ENCODE measurements at places on chromosomes 5 and 9.

DNA sequence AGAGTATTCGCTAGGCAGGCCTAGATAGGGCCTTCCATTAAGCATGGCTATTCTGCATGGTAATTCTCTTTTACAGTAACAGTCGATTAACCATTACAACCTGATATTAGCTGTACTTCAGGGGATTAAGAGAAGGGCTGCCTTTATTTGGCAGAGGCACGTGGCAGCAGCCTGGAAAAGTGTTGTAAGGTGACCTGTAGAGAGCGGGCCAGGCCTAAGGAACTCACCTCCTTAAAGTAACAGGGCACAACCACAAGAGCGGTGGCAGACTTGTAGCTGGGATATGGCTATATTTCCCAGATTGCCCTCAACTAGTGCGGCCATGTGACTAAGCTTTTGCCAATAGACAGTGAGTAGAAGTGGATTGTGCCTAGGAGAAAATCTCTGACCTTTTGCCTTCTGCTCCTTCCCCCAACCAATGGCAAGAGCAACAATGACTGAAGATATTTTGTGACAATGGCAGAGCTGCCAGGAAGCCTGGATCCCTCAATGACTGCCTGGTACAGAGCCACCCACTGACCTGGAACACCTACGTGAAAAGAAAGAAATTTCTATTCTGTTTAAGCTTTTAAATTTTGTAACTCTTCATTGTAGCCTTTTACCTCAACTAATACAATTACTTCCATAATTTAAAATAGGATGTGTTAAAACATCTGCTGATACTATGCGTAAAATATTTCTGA, 18.9 kb upstream of the ANKRD34B start:
- no peak for DNase-seq

DNA sequence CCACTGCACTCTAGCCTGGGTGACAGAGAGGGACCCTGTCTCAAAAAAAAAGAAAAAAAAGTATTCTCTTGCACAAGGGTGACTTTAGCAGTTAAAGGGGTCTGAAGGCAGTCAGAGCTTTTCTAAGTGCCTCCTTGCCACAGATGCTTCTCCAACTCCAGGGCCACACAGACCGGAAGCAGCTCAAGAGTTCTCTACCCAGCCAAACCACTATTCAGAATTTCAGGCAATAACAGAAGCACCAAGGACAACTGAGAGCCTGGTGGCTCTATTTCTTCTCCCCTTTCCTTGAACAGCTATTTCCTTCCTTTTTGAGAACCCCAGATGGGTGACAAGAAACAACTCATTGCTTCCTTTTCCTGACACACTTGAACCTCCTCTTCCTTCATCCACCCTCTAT, 2.2 kb downstream of the FAM219A start:
- no peak for DNase-seq

DNA sequence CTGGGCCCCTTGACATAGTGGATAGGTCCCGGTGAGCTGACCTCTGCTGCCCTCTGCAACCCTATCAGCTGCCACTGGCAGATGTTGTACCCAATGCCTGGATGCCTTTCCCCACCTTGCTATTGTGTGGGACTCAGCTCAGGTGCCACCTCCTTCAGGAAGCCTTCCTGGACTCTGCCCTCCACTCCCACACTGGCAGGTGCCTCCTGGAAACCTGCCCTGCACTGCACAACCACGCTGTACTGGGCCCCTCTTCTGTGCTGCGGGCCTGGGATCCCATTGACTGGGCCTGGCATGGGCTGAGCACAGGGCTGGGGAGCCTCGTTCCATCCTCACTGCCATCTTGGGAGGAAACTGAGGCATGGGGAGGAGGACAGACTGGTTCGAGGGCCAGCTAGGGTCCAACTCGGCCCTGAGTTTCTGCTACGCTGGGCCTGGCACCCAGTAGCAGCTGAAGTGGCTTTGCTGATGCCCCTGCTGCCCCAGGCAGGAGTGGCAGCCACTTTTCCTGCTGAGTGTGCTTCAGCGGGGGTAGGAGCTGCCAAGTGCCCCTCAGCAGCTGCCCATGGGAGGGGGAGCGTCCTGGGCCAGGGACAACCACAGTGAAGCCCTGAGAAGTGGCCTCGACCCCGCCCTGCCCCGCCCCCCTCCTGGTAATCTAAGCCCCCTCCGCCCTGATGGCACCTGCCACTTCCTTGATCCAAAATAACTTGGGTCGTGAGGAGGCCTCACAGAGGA, 1.3 kb downstream of the AK1 start:
- no peak for DNase-seq

DNA sequence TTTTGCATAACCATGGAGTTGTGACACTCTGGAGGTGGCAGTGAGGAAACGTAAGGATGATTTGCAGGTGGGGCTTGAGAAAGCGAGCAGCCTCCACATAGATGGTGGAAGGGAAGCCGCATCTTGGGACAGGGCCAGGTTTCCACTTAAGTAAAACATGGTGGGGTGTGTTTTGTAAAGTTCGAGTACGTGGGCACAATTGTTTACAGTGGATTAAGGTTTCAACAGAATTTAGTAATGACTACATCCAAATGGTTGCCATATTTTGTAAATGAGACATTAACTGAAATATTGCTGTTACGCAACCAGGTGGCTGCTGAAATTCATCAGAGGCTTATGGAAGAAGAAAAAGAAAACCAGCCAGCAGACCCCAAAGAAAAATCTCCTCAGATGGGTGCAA, 85.4 kb upstream of the IL7R start:
- DNase-seq = no peak

DNA sequence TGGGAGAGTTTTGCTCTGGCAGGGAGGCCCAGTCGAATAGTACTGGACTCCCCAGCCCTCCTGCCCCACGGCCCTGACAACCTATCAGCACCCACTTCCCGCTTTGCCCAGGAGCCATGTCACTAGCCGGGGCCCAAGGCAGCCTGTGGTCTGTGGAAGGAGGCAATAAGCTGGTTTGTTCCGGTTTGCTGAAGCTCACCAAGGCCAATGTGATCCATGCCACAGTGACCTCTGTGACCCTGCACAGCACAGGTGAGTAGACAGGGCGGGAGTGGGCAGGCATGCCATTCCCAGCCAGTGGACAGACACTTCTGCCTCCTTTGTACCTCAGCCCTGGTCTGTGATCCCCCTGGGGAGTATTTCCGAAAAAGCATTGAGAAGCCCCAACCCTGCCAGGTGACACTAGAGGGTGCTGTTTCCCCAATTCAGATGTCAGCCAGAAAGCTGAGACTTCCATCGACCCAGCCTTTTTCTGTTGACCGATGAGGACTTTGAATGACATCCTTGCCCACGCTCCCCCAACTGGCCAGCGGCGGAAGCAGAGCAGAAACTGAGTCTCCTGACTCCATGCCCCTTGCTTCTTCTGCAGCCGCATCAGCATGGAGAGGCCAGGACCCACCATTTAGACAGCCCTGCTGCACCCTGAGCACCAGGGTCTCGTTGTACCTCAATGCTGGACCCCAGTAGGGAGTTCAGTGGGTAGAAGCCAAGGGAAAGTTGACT, 9.6 kb downstream of the PCYOX1L start:
- DNase-seq = peak; percentile 7

GRCh38 chr9:14398473-14398872, 84.5 kb upstream of the NFIB start:
- DNase-seq = no peak

DNA sequence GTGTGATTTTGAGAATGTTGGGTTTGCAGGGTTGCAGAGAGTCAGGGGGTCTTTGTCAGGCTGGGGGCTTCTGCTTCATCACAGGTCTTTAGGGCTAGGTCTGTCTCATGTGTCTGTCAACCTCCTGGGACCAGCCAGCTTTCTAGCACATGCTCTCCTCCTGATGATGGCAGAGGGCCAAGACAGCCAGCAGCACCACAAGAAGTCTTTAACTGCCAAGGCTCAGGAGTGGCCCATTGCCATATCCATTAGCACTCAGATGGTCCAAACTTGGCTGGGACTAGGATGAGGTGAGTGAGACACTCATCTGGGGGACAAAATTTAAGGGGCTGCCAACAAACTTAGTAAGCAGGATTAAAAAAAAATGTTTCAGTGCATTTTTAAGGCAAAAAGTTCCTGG, 384.2 kb upstream of the CDH10 start:
- DNase-seq = no peak

GRCh38 chr5:32461441-32462120, 17.0 kb upstream of the ZFR start:
- no peak for DNase-seq

- no peak for DNase-seq
Observed at GRCh38 chr5:179191506-179192184, 131.5 kb downstream of the ZNF354C start.

DNA sequence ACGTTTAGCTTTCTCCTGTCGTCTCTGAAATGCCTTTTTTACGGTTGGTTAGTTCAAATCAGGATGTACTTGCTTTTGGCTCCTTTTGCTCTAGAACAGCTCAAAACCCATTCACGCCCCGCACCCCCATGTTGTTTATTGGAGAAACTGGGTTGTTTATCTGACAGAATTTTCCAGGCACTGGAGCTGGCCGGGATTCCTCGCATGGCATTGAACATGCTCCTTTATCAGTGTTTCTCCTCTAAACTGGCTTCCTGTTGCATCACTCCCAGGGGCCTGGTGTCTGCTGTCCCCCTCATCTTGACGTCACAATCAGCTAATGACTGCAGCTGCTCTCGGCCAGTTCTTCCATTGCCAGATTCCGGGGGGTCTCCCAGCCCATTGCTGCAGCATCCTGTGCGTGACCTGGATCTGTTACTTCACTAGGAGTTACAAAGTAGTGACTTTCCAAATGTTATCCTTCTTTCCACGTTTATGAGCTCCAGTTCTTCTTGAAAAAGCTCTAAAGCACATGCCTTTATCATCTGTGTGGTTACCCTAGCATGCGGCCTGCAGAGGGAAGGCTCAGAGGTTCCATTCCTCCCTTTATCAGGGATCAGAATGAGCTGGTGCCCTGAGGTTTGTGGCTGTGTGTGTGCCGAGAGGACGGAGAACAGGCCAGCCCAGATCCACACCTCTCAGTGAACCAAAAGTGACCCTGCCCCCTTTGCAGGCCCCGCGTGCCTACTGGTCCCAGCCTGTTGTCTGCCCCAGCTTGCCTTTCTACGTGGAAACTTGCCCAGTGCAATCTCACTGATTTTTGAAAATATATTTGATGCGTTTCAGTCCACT, 27.5 kb downstream of the FAM163B start:
- no peak for DNase-seq

DNA sequence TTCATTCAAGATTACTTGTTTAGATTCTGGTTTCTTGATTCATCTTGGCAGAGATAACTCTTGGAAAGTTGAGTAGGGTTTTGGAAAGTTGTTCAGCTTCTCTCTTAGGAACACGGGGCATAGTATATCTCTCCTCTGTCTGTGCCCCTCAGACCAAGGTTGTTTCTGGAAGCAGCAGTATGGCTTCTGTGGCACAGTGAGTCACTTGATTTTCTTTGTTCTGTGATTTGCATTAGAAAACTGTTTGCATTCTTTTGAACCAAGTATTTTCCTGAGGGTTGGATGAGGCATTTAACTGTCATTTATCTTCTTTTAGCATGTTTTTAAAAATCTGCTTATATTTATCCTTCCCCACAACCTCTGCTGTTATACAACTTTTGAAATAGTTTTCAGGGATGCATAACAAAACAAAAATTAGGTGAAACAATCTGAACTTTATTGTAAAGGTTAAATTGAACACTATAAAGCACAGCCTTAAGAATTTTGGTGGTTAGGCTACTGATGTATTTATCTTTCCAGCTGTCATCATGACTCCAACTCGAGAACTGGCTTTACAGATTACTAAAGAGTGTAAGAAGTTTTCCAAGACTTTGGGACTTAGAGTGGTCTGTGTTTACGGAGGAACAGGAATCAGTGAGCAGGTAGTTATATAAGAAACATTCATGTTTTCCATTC, 26.5 kb downstream of the DDX46 start:
- DNase-seq = no peak

GRCh38 chr5:96141749-96142148, 180.1 kb upstream of the ELL2 start:
- DNase-seq = no peak

- DNase-seq = no peak
Observed at GRCh38 chr5:142095035-142095434, 13.5 kb upstream of the NDFIP1 start.

- no peak for DNase-seq
Observed at GRCh38 chr5:83077662-83078261, 415 bp downstream of the XRCC4 start.

- no peak for DNase-seq
Observed at GRCh38 chr5:13606051-13606450, 338.4 kb downstream of the DNAH5 start.

DNA sequence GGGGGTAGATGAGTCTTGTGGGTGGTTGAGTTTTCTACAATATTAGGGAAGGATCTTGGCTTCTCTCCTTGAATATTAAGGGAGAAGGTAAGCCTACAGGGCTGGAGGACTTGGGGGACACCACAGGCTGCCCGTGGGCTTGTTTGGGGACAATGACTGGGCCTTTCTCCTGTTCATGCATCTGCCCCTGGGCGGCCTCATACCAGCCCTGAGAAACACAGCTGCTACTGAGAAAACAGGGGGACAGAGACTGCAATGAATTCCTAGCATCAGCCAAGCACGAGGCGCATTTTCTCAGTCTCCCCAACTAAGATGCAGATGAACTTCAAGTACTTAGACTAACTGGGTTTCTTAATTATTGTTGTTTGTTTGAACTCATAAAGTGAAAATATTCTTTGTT, 24.6 kb downstream of the C5orf58 start:
- no peak for DNase-seq

DNA sequence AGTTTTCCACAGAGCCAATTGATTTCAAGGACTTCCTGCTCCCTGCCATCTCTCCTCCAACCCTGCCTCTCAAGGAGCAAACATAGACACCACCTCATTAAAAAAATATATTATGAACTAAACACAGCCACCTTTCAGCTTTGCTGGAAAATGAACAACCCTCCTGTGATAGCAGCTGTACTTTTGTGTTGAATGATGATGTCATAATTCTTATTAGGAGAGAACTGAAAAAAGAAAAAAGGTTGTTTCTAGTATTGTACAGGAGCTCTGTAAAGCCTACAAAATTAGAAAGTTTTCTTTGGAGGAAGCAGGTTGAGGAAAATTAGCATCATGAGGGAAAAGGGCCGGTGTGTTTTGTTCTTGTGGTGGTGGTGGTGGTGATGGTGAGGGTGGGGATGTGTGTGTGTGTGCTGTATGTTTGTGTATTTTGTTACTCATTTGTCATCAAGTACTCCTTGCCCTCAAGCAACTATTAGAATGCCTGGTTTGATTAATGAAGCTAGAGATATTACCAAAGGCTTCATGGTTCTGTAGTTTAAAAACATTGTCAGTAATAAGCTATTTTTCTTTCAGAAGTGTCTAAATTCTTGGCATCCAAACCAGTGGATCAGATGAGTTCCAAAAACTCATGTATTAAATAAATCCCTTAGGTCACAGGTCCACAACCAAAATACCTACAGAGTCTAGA, 405.9 kb downstream of the TLE4 start:
- DNase-seq = peak; percentile 30

GRCh38 chr9:1910269-1910811, 104.8 kb upstream of the SMARCA2 start:
- no peak for DNase-seq

- peak; percentile 82 for DNase-seq
Observed at GRCh38 chr5:139422307-139422893, 16.9 kb downstream of the DNAJC18 start.

DNA sequence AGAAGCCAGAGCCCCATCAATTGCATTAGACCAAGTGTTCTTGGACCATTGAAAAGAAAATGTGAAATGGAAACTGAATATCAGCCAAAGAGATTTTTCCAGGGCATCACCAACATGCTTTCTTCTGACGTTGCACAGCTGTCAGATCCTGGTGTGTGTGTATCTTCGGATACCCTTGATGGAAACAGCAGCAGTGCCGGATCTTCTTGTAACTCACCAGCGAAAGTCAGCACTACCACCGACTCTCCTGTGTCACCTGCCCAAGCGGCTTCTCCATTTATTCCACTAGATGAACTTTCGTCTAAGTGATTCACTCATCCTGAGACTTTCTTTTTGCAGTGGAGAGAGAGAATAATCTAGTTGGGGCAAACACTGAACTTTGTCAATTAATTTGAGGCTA, 75.7 kb downstream of the PIP5K1B start:
- DNase-seq = no peak

Measured in NCI-H2029 treated with DMSO at 0.1 percent for 48 hours (cell line).